Retina (tissue), 1 donor: ENCODE measurements at places on chromosomes 2 and 18.

- DNase-seq = no peak
These were observed 362.5 kb upstream of the TNP1 start for GRCh38 chr2:217222309-217222910.

DNA sequence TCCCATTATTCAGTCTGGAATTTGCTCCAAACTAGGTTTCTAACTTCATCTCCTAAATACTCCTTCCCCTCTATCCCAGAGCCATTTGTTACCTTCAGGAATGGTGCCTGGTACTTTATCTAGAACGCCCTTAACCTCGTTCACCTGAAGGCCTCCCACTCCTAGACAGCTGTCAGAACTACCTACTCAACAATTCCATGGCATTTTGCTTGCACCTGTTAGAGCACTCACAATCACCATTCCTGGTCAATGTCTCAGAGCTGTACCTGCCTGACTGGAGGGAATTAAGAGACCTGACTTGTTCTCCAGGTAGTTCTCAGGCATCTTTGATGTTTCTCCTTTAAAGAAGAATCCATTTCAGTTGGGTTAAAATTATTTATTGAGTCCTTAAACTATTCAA, 88.9 kb downstream of the GAREM1 start:
- no peak for DNase-seq

DNA sequence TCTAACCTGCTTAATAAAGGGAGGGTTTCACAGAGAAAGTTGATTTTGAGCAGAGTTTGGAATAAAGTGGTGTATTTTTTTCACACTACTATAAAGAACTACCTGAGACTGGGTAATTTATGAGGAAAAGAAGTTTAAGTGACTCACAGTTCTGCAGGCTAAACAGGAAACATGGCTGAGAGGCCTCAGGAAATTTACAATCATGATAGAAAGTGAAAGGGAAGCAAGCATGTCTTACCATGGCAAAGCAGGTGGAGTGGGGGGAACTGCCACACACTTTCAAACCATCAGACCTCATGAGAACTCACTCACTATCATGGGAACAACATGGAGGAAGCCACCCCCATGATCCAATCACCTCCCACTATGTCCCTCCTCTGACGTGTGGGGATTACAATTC, 546.7 kb downstream of the EPHA4 start:
- no peak for DNase-seq

DNA sequence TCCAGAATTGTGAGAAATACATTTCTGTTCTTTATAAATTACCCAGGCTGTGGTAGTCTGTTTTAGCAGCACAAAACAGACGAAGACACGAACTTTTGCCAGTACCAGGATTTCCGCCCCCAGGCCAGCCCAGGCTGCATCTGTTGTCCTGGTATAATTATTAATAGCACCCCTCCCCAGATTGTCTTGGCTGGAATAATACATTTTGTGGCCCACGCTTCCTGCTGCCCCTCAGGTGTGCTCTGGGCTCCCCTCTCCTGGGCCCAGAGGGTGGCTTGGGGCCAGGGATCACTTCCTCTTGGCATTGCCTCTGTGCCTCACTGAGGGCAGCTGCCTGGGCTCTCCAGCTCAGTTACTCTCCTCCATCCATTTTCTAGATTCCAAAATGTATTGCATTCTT, 102.1 kb upstream of the HS6ST1 start:
- DNase-seq = no peak

- DNase-seq = no peak
These were observed 28.8 kb upstream of the SPATA3 start for GRCh38 chr2:230967113-230967512.

- no peak for DNase-seq
These were observed 3.7 kb downstream of the ANKRD23 start for GRCh38 chr2:96839875-96840850.

GRCh38 chr18:22946217-22946616, 13.1 kb downstream of the RBBP8 start:
- no peak for DNase-seq

DNA sequence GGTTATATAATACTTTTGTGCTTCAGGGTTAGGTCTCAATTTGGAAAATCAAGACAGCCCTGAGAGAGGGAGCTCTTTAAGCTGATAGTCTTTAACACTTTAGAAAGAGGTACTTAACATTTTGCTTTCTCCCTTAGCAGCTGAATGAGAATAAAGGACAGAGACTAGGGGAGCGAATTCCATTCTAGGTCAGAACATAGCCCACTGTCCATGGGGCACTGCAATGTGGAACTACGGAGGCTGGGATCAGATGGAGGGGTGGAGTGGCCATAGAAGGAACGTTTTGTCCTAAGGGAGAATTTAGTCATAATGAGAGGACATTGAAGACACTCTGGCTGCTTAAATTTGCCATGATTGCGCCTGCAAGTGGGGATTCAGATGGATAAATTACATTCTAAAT, 794 bp downstream of the GKN2 start:
- DNase-seq = no peak

DNA sequence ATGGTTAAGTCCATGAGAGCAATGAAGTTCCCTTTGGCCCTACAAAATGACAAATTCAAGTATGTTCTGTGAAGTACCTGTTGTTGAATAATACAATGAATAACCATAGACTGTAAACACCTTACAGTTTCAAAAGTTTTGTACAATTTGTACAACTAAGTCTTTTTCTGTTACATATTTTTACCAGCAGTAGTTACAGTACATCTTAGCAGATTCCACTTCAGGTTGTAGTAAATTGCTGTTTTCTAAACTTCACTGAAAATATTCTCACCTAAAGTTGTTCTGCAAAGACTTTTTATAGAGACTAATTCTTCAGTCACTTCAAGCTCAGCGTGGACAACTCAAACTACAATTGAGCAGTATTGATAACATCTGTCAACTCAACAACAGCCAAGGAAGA, 28.7 kb downstream of the LNPK start:
- no peak for DNase-seq
